ENCODE measurements at places on chromosomes 11 and 22.

GRCh38 chr11:57071829-57072228 is 83.1 kb downstream of the OR5AK2 start:
- DNase-seq, result no peak

DNA sequence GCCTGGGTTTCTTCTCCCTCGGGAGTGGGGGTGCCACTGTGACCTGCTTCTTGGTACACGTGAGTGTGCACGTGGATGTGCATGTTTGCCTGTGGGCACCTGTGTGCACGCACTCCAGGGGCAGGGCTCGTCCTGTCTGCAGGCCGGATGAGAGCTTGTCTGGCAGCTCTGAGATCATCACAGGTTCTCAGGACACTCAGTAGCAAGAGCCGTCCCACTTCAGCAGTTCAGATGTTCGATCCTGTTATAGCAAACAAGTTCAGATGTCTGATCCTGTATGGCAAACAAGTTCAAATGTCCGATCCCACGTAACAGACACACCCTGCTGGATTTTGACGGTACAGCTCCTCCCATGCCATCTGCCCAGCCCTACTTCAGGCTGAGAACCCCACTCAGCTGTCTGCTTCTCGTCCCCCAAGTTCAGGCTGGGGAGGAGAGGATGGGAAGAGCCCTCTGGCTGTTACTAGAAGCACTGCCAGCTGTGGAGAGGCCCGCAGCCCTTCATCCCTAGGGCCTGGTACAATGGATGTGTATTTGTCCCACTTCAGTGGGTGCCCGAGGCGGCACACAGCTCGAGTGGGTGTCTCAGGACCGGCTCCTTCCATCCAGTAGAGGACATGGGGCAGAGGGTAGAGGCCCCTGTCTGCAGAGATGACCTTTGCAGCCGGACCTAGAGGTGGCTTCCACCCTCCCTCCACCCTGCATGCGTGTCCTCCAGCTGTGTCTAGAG is 1126.9 kb downstream of the BRD1 start:
- no peak for DNase-seq

DNA sequence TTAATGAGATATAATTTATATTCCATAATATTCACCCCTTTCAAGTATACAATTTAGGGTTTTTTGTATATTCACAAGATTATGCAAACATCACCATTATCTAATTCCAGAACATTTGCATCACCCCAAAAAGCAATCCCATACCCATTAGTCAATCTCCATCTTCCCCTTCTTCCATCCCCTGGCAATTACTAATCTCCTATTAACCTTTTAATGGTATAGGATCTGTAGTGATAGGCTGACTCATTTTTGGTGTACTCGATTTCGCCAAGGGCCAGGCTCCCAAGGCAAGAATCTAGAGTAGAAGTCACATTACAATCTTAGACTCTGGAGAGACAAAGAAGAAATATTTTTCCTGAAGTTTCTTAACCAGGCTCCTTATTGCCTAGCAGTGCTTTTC is 113.4 kb downstream of the GAB2 start:
- DNase-seq, result no peak

- no peak for DNase-seq
These were observed 125.8 kb downstream of the LDLRAD3 start for GRCh38 chr11:36069576-36070212.

- DNase-seq, result no peak
These were observed 10.0 kb upstream of the PKNOX2 start for GRCh38 chr11:125154378-125155099.

GRCh38 chr11:2214527-2215229 is 43.1 kb upstream of the TH start:
- DNase-seq, result no peak

DNA sequence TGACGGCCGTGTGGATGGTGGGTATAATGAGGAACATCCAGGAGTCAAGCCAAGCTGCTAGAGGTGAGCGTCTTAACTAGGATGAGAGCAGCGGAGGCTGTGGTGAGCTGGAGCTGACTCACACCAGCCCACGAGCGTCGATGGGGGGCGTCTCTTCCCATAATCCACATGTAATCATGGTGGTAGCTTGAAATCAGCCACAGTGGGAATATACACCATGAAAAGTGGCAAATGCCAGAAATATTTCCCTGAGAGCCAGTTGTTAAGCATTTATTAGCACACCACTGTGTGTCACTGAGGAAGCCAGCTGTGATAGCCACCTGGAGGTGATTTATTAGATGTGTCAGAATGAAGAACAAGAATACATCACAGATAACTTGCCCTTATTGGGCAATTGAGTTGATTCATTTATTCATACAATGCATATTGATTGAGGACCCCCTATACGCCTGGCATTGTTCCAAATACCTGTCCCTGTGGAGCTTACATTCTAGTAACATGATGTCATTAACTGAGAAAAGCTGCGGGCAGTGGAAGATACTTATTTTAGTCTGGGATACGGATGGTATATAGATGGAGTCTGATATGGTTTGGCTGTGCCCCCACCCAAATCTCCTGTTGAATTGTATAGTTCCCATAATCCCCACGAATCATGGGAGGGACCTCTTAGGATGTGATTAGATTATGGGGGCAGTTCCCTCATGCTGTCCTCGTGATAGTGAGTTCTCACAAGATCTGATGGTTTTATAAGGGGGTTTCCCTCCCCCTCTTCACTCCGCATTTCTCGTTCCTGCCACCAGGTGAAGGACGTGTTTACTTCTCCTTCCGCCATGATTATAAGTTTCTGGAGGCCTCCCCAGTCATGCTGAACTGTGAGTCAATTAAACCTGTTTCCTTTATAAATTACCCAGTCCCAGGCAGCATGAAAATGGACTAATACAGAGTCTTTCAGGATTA is 473.4 kb downstream of the METTL15 start:
- no peak for DNase-seq

- DNase-seq, result no peak
These were observed 102.6 kb downstream of the SPON1 start for GRCh38 chr11:14065141-14065540.

- DNase-seq, result no peak
These were observed 12.0 kb downstream of the SART1 start for GRCh38 chr11:65973439-65974110.

DNA sequence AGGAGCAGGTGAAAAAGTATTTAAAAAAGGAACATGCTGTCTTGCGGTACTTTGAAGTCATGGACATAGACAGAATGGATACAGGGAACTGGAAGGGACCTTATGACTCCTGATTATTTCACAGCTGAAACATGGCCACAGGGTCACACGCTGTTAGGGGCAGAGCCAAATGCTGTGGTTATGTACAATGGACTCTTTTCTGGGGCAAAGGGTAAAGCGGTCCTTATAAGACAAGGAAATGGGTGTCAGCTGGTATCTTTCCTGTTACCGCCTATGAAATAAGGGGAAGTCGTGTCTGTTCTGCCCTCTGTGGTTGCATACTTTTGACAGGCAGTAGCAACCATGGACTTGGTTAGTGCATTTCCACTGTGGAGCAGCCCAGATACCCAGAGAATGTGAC is 12.8 kb upstream of the ST14 start:
- no peak for DNase-seq

- no peak for DNase-seq
These were observed 81.7 kb upstream of the NECTIN1 start for GRCh38 chr11:119810478-119811232.

- no peak for DNase-seq
These were observed 824 bp downstream of the THAP7 start for GRCh38 chr22:21000987-21001600.

GRCh38 chr11:130779943-130780342 is 136.3 kb downstream of the SNX19 start:
- DNase-seq, result no peak

DNA sequence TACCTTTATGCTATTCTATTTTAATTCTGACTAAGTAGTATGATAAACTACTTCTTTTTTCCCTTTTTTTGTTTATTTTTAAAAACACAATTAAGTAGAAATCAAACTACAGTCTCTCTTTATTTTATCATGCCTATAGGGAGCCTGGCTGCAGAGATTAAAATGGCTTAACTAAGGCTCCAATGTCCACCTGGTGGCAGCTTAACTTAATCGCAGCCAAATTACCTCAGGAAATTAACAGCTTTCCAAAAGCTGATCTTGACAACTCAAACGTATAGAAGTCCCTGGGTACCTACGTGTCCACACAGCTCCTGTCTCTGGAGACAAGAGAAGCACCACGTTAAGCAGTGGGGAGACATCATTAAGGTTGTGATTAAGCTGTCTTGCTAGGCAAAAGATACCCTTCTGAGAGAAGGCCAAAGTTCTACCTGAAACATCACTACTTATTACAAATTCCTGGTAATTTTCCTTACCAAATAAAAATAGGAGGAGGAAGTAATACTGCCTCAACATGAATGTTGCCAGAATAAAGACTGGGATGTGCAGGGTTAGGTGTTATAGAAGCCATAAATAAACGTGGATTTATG is 63.2 kb upstream of the SNX19 start:
- no peak for DNase-seq

GRCh38 chr11:111307472-111308108 is 9.2 kb downstream of the POU2AF3 start:
- DNase-seq, result no peak

DNA sequence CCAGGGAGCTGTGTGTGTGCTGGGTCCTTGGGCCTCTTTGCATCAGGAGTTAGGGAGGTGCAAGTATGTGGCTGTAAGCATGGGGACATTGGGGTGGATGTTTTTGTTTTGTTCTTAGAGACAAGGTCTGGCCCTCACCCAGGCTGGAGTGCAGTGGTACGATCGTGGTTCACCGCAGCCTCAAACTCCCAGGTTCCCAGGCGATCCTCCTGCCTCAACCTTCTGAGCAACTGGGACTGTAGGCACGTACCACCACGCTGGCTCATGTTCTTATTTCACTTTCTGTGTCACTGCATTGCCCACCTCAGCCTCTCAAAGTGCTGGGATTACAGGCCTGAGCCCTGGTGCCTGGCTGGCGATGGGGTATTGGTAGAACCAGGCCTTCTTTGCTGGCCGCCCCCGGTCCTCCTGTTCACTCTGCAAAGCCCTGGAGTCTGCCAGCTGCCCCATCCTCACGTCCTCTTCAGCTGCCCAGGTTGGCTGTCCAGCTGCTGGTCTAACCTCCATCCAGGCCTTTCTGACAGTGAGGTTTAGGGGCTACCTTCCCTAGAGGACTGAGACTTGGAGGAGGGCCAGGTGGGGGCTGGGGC is 851 bp upstream of the GRAMD4 start:
- no peak for DNase-seq

- no peak for DNase-seq
These were observed 146.9 kb downstream of the TRIM29 start for GRCh38 chr11:119991022-119991404.

DNA sequence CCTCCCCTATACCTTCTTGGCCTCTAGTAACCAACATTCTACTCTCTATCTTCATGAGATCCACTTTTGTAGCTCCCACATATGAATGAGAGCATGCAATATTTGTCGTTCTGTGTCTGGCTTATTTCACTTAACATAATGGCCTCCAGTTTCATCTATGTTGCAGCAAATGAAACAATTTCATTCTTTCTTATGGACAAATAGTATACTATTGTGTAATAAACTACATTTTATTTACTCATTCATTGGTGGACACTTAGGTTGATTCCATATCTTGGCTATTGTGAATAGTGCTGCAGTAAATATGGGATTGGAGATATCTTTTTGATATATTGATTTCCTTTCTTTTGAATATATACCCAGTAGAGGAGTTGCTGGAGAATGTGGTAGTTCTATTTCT is 151.1 kb downstream of the JRKL start:
- DNase-seq, result no peak

GRCh38 chr11:6968816-6969215 is 42.6 kb downstream of the ZNF215 start:
- no peak for DNase-seq

Data from activated T-cell treated with anti-CD3 and anti-CD28 coated beads for 1 hour (primary cell).